ENCODE measurements at places on chromosomes 3 and 15. TPM values are rescaled to one million over a fixed set of nuclear protein-coding genes. Genes with fewer than 3 reads are reported as not detected.

Gene KNL1
- total RNA-seq: 17.7 TPM

Gene LRRC3B
- total RNA-seq: not detected

- DNase-seq: peak; percentile 12
These were observed 595.8 kb upstream of the NR2F2 start for GRCh38 chr15:95734422-95735316.

DNA sequence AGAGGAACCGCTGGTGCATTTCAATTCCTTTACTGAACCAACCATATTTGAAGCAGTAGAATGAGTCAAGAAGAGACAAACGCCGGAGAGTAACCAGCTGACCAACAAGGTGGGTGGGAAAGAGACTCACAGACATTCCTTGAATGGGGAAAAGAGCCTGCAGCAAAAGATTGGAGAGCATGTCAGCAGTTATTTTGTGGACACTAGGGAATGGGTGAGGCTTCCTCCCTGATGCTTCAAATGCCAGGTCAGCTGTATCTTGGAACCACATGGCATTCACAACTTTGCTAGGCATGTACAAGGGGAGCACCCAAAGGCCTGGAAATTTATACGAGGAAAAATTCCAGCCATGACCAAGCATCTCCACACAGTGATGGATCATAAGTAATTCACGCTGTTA is 29.9 kb upstream of the ZKSCAN7 start:
- no peak for DNase-seq

DNA sequence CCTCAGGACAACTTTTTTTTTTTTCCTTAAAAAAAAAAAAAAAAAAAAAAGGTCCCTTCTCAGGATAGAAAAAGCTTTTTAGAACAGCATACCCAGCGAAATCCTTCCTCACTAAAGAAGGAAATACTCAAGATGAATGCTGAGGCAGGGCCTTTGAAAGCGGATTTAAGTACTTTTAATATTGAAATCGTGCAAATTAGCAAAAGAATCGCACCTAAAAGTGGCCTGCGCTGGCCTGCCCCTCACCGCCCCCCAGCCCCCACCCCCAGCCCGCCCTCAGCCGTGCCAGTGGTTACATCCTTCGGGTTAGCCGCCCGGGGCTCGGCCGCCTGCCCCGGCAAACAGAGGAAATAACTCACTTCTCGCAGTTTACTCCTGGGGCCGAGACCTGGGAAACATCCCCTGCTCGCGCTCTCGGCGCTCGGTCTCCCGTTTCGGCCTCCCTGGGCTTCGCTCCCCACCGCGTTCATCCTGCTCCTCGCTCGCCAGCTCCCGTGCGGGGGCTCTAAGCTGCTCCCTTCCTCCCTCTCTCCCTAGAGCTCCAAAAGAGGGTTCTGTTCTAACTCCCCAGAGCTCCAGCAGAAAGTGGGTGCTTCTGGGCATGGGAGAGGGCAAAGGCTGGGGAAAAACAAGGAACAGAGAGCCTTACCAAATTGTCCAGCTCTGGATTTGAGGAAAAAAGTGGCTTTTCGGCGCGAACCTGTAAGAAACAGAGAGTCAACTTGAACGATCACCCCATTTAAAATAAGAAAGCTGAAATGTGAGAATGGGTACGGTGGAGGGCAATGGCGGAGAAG is 5.2 kb downstream of the MEIS2 start:
- no peak for DNase-seq

DNA sequence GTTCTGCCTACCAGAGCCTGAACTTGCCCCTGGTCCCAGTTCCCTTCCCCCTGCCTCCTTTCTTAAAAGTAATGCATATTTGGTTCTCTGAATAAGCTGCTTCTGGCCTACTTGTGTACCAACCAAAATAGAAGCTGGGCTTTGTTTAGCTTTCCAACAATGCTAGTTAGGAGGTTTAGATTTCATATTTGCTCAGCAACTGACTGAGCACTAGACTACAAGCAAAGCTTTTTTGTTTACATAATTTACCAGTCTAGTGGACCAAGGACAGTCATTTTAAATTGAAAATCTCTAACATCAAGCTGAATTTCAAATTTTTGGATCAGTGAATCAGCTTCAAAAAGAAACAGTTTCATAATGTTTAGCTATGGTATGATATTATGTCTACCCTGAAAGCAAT is 331.2 kb downstream of the ULK4 start:
- no peak for DNase-seq

GRCh38 chr15:95432878-95433405 is 897.6 kb upstream of the NR2F2 start:
- DNase-seq: no peak

GRCh38 chr15:78049691-78050440 is 27.6 kb downstream of the TBC1D2B start:
- peak; percentile 27 for DNase-seq

- no peak for DNase-seq
These were observed 108.9 kb upstream of the BNIP2 start for GRCh38 chr15:59797756-59798604.

GRCh38 chr15:41556677-41557076 is 2.3 kb upstream of the TYRO3 start:
- DNase-seq: no peak

DNA sequence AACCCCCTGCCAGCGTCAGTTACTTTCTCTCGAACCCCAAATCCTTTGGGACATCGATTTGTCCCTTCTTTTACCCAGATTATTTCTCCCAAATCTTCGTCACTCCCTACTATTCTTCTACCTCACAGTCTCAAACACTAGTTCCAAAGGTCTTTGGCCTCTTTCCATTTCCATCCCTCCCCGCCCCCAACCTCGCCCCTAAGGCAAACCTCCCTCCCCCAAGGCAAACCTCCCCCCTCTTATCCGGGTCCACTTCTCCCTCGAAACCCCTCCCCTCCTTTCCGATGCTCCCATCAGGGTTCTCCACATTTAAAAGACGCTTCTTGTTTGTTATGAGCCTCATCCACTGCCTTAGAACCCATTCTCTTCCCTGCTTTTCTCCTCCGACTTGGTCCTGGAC is 583 bp downstream of the EAF1 start:
- DNase-seq: no peak

- peak; percentile 87 for DNase-seq
These were observed 105.7 kb downstream of the AKAP13 start for GRCh38 chr15:85485956-85486567.

DNA sequence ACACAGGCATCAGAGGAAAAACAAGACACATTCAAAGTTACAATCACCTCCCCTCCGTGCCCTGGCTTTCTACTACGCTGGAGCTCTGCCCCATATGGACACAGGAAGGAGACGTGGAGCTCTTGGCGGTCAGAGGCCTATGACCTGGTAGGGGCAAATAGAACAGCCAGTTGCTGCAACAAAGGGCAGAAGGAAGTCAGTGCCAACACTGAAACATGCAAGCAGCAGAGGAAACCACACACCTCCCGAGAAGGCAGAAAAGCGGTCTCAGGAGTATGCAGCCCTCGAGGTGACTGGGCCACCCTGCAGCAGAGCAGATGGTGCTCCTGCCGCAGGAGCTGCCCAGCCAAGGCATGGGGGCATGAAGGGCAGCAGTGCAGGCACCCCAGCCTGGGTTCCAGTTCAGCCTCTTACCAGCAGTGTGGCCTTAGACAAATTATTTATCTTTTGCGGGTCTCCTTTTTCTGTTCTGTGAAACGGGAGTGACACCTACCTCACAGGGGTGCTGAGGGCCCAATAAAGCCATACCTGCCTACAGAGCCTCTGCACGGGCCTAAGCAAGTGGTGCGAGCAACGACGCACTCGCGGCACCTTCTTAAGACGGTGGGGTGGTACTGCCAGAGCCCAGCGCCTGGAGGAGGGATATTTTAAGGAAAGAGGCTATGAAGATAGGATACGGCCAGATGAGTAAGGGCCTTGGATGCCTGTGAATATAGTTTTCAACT is 8.6 kb downstream of the ZXDC start:
- DNase-seq: no peak

DNA sequence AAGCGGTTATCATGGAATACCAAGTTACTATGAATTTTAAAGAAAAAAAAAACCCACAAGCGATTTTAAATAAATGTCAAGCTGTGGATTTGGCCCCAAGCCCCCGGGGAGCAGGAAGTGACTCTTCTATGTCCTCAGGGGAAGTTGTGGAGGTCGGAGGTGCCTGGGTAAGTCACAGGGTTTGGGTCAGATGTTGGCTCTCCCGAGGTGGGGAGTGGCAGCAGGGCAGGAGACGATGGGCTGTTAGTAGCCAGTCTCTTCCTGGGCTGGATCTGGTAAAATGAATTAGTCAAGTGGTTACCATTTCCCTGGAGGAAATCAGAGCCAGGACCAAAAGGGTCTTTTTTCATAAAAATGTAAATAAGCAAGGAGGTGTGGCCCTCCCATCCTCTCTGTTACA is 316.7 kb downstream of the TLE3 start:
- no peak for DNase-seq

GRCh38 chr3:71520161-71521020 is 63.1 kb downstream of the FOXP1 start:
- no peak for DNase-seq

GRCh38 chr3:142507241-142507640 is 59.4 kb upstream of the XRN1 start:
- no peak for DNase-seq

DNA sequence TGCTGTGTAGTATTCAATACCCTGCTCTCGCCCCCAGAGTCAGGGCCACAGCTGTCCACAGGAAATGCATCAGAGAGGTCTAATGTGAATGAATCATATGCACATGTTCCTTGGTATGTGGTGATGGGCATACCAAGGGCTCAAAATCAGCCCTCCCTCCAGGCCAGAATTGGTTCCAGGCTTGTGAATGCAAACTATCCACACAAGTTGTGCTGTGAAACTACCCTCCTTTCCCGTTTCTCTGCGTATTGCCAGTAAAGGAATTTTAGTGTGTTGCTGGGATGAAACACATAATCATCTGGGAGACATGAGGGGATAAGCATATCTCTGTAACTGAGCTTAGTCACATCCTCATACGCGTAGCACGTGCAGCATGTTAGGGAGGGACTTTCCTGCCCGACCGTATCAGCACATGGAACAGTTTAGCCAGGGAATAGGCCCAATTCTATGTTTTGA is 9.2 kb upstream of the MME start:
- DNase-seq: no peak

GRCh38 chr3:189712906-189713483 is 81.8 kb downstream of the TP63 start:
- DNase-seq: no peak

DNA sequence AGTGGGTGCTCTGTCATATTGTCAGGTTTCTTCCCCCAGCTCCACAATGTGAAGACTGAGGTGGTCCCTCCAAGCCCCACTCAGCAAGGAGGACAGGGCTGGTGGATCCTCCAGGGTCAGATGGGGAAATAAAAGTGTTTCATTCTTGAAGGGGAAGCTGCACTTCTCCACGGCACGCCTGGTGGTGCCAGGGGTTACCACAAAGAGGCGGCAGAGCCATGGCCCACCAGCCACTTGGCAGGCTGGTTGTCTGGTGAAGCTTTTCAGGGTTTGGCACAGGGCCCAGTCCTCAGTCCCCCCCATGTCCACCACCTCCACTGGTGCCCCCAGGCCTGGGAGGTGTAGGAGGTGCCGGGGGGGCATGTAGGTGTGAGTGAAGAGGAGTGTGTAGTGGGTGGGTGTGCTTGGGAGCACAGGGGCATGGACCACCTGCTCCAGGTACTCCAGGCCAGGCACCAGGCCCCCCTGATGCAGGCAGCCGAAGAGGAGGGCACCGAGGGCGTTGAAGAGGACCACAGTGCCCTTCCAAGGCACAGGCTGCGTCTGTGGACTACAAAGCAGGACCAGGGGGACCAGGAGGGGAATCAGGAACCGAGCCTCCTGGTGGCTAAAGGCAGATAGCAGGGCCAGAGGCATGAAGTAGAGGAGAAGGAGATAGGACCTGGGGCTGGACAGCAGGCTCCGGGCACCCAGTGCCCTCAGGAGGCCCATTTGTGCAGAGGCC is 5.0 kb upstream of the NCBP2 start:
- DNase-seq: peak; percentile 37

DNA sequence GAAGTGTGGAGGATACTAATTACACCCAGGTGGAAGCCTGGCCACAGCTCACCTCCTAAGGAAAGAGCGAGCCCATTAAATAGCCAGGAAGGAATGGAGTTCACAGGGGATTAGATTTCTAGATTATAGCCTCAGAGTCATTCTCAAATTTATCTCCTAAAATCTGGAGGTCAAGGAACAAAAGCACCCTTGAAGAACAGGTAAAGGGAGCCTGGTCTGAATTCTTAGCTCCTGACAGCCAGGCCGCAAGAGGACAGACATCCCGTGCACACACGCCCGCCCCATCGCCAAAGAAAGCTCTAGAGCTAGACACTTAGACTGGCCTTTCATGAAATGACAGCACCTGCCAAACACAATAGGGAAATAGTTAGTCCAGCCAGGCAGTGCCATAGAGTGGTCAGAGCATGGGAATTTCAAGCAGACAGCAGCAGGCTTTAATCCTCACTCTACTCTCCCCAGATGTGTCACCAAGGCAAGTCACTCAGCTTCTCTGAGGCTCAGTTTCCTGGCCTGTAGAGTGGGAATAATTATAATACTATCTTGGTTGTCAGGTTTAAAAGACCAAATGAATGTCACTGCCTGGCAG is 59.2 kb downstream of the LIPC start:
- DNase-seq: no peak

- no peak for DNase-seq
These were observed 3.8 kb downstream of the PKM start for GRCh38 chr15:72227192-72227586.

DNA sequence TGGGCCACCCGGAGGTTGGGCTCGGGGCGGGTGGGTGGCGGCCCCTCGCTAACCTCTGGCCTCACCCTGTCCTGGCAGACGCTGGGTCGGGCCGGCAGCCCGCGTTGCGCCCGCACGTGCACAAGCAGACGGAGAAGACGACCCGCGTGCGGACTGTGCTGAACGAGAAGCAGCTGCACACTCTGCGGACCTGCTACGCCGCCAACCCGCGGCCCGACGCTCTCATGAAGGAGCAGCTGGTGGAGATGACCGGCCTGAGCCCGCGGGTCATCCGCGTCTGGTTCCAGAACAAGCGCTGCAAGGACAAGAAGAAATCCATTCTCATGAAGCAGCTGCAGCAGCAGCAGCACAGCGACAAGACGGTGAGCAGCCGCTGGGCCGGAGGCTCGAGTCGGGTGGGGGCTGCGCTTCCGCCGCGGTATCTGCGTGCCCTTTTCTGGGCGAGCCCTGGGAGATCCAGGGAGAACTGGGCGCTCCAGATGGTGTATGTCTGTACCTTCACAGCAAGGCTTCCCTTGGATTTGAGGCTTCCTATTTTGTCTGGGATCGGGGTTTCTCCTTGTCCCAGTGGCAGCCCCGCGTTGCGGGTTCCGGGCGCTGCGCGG is 3.7 kb downstream of the ISL2 start:
- DNase-seq: peak; percentile 45

- no peak for DNase-seq
These were observed 60.7 kb upstream of the CORO2B start for GRCh38 chr15:68518046-68518445.

DNA sequence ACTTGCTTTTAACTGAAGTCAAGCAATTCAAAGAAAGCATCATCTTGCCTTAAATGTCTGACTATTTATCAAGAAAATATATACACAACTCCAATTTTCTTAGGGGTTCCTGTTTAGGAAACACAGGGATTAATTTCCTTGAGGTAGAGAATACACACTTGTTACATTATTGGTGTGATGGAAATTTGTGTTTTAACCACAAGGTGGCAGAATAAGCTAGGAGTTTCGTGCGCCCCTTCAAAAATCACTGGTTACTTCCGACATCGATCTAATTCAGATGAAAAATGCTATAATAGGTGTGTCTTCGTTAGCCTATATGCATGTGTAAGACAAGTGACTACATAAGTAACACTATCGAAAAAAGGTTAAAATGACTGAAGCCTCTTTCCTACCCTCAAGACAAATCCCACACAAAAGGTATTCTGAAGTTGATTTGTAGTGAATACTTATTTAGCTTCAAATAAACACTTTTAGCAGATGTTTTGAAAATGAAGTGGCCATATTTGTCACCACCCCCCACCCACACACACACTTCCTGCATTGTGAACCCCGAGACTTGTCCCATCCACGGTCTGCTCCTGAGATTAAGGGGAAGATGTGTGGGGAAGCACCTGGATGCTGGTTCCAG is 246.5 kb downstream of the ROBO1 start:
- peak; percentile 30 for DNase-seq

Measured in HT-29 (cell line).